ENCODE measurements at places on chromosomes 7 and 10.
A peak's percentile ranks its signal among the peaks of the same experiment; 100 is the strongest.

DNA sequence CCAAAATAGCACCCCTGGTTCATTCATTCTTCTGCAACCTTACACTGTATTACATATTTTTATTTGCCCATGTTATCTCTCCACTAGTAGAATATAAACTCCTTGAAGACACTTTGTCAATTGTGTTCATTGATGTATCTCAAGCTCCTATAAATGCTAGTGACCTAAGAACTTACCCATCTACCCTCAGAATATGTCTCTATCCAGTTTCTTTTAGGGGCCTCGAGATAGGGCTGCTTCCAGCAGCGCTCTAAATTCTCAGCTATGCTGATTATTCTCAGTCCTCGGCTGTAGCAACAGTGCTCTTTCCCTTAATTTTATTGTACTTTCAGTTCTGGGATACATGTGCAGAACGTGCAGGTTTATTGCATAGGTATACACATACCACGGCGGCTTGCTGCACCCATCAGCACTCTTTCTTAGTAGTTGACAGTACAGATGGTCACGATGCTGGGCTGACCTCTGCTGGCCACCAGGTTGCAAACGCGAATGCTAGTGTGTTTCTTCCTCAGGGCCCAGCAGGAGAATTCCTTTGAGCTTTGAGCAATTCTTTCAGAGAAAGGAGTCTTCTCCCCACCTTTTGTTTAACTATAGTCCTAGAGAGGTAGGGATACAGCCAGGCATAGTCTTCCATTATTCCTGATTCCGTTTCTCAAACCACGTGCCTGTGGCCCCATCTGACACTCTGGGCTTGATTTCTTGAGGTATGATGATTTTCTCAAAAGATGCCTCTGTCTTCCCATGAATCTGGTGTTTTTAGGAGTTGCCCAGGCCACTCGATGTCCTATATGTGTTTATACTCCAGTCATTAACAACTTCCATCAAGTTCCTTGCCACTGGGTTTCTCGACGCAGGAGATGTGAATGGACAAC lies 49.1 kb upstream of the CDC14C start:
- peak; percentile 10 for DNase-seq

DNA sequence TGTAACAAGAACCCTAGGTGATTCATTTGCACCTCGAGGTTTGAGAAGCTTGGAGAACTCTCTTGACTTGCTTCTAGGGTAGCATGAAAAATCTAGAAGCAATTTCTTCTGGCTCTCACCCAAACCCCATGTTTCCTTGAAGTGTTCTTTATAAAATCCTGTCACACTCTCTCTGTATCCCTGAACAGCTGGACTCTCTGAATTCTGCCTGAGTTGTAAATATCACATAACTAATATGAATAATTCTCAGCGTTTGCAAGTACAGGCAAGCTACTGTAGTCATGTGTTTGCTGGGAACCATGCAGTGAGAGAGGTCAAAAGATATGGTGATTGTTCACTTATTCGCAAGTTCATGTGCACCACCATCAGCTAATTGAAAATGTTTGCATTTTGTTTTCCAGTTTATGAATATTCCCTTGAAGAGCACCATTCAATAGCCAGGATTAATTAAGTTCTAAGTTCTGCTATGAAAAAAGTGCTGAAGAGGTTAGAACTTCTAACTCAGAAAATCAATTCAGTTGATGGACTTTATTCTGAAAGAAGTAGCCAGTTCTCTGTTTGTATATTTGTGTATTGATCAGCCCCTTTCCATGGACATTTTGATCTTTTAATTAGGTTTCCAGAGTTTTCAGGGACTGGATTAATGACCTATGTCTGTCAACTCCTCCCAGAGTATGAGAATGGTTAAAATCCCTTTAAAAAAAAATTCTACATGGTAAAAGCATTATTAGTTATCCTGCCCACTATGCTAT lies 243.0 kb downstream of the PLXDC2 start:
- no peak for DNase-seq

GRCh38 chr10:48414778-48415177 lies 108.3 kb downstream of the MAPK8 start:
- DNase-seq: no peak

GRCh38 chr7:11742496-11742895 lies 89.5 kb downstream of the THSD7A start:
- no peak for DNase-seq

DNA sequence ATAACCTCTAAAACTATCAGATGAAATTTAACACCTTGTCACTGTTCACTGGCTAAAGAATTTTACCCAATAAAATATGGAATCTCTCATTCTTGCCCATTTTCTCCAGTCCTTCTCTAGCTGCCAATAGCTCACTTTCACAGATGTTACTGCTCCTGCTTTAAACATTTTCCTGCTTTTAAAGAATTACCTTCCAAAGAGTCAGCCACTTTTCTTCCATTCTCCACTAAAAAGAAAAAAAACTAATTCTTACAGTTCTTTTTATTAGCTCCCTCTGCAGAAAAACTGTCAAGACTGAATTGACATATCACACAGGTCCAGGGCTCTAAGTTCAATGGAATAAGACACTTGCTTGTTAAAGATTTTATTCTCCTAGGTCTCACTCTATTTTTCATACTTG lies 114.8 kb downstream of the SFMBT2 start:
- DNase-seq: no peak

GRCh38 chr10:20877986-20878983 lies 18.8 kb downstream of the NEBL start:
- DNase-seq: no peak

DNA sequence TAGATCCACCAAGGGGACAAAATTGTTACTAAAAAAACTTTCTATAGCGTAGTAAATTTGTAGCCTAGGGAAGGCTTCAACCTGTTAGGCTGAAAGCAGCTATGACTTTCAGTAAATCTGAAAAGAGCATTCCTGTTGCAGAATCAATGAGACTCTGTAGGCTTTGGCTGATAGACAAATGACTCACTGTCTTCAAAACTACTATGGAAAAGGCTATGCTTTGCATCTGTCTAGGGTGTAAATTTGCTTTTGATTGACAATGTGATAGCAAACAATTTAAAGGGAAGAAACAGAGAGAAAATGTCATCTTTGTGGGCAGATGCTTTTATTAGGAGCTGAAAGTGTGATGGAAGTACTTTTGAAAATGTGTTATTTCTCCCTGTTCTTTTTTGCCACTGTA lies 60.6 kb downstream of the ARL5B start:
- DNase-seq: no peak

GRCh38 chr7:150365673-150366398 lies 2.8 kb upstream of the REPIN1 start:
- DNase-seq: no peak

DNA sequence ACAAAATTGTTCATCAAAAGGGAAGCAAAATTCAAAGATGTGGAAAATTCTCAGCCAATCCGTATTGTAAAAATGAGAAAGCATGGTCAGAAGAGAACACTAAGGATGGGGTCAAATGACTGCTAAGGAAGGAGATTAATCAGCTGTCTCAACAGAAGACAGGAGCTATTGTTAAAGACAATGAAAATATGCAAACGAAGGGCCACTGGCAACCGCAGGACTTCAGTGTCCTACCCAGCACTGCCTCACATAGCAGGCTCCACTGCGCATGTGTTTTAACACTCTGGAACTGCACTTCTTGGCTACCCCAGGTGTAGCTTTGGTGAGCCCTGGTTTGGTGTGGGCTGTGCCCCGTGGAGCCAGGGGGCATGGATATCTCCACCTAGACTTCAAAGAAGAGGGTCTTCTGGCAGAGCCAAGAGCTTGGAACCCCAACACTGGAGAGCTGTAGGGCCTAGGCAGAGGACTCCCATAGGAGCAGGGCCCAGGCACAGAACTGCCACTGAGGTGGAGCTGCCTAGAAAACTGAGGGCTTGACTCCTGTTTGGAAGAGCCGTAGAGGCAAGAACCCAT lies 176.2 kb upstream of the GDF10 start:
- no peak for DNase-seq

GRCh38 chr7:149003018-149003417 lies 25.3 kb downstream of the PDIA4 start:
- no peak for DNase-seq

GRCh38 chr7:95596198-95597063 lies at the start of gene PDK4:
Gene PDK4, minus strand, starts transcription at chr7:95596516. Its CDS starts 223 bp downstream, at chr7:95596293.
- peak; percentile 97 for DNase-seq

DNA sequence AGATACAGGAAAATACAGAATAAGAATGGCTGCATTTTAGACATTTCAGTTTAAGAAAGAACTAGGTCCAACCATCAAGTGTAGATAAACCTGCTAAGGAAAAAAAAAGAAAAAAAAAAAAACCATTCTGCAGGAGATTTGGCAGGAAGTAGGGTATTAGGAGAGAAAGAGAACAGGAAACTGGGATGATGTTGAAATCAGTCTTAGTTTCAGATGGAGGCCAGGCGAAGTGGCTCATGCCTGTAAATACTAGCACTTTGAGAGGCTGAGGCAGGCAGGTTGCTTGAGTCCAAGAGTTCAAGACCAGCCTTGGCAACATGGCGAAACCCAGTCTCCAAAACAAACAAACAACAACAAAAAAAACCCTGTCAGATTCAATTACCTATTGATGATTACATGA lies 120.2 kb downstream of the RAB11FIP2 start:
- DNase-seq: no peak

- no peak for DNase-seq
These were observed 67.8 kb upstream of the AKR1E2 start for GRCh38 chr10:4758256-4758655.

GRCh38 chr7:44145969-44146911 lies 5.1 kb upstream of the MYL7 start:
- DNase-seq: peak; percentile 56

- peak; percentile 10 for DNase-seq
These were observed 58.1 kb upstream of the ST8SIA6 start for GRCh38 chr10:17512341-17513001.
